Activated CD4-positive, alpha-beta memory T cell treated with anti-CD3 and anti-CD28 coated beads for 36 hours (primary cell): ENCODE measurements at places on chromosomes 7 and 10.
A peak's percentile ranks its signal among the peaks of the same experiment; 100 is the strongest.

DNA sequence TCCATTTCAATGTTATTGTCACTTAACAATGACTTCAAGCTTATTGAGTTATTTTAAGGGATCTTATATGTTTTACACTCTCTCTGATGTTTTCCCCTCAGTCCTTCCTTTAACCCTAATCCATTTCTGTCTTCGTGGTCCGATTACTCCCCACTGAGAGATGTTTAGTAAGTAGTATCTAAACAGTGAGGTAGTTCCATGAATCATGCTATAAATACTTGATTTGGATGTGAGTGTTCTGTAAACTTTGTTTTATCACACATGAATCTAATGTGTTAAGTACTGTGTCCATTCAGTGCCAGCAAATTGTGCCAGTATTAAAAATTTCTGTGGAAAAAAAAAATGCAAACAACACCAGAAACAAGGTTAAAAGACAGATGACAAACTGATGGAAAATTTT lies 18.6 kb downstream of the RPP30 start:
- H3K4me3 ChIP-seq, result no peak overlapping the region
- H3K4me1 ChIP-seq, result peaks cover 9% of the 10 kb centered on the region
- no peak overlapping the region for H3K27ac ChIP-seq
- DNase-seq, result no peak
- H3K27me3 ChIP-seq, result no peaks in the 10 kb centered on the region

DNA sequence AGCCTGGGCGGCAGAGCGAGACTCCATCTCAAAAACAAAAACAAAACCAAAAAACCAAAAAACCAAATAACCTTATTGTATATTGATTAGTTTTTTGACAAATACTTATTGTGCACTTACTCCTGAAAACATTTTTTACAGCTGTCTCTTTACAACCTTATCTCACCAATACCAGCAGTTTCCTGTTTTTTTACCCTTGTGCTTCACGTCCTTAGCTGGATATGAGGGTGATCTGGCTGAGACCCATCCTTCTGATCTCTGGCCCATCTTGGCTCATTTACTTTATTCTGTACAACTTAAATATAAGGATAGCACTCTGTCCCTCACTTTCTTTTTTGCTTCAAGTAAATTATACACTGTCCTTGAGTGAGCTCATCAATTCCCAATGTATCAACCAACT lies 104.6 kb upstream of the DNAJB12 start:
- no peaks in the 10 kb centered on the region for H3K4me1 ChIP-seq
- H3K27me3 ChIP-seq, result no peaks in the 10 kb centered on the region
- H3K36me3 ChIP-seq, result peaks cover 4% of the 10 kb centered on the region
- H3K27ac ChIP-seq, result no peak overlapping the region

- peak overlapping the region; percentile 97 for H3K27ac ChIP-seq
- peaks cover 36% of the 10 kb centered on the region for H3K36me3 ChIP-seq
- no peak for DNase-seq
- H3K4me3 ChIP-seq, result no peak overlapping the region
- peaks cover 5% of the 10 kb centered on the region for H3K27me3 ChIP-seq
- peaks cover 30% of the 10 kb centered on the region for H3K4me1 ChIP-seq
These were observed 4.4 kb downstream of the DDIT4 start for GRCh38 chr10:72277996-72278667.

- no peaks in the 10 kb centered on the region for H3K27me3 ChIP-seq
- no peak overlapping the region for H3K4me3 ChIP-seq
- no peaks in the 10 kb centered on the region for H3K4me1 ChIP-seq
- no peak overlapping the region for H3K27ac ChIP-seq
- no peaks in the 10 kb centered on the region for H3K36me3 ChIP-seq
These were observed 384.2 kb upstream of the LRGUK start for GRCh38 chr7:133742709-133743538.

GRCh38 chr10:60209874-60210570 lies 179.7 kb downstream of the ANK3 start:
- no peak overlapping the region for H3K4me3 ChIP-seq
- no peak for DNase-seq
- peak overlapping the region; percentile 5 for H3K27ac ChIP-seq
- no peaks in the 10 kb centered on the region for H3K27me3 ChIP-seq
